ENCODE measurements at places on chromosomes 1 and 21.

DNA sequence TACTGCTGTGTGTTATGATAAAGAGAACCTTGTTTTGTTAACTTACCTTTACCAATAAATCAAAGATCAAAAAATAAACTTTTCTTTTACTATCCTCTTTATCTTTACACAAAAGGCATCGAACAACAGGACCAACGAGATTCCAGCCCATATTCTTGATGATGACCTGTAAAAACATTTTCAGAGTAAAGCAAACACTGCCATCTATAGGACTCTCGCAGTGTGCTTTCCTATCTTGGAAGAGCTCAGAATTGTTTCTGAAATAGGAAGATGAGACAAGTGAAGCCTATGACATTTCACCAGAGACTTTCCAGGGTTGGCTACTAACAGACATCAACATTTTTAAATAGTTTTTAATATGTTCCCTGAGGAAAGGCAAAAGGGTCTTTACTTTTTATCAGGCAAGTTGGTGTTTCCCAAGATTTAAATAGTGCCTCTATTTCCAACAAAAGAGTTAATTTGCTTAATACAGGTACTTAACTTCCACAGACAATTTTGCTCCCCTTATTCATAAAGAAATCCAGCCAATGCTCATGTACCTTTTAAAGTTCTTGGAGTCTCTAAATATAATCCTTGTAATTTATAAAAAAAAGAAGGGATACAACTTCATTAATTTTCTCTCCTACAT lies 7.3 kb downstream of the GLMN start:
- no peak for DNase-seq

DNA sequence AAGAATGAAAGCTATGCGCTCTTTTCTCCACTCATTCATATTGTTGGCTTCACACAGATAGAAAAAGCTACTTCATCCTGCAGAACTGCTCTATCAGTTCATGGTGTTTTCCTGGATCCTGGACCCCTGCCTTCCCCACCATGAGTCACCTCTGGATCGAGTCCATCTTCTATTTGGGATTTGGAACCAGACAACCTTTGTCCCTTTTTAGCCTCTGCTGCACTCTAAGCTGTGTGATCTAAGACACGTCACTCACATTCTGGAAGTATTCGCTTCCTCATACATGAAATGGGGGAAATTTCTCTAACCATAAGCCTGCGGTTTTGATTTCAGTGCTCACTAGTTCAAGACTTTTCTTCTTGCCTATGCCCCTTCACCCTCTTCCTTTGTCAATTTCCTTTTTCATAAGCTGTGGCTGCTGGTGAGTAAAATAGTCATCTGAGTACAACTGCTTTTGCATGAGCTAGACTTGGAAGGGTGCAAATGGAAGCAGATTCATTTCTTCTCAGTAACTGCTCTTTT lies 14.1 kb upstream of the DEGS1 start:
- peak; percentile 68 for DNase-seq

GRCh38 chr1:169946206-169946605 lies 52.5 kb upstream of the SCYL3 start:
- no peak for DNase-seq

- no peak for DNase-seq
These were observed 426.8 kb downstream of the ADGRL2 start for GRCh38 chr1:82227306-82228095.

GRCh38 chr1:221137666-221138065 lies 258.4 kb downstream of the HLX start:
- DNase-seq = no peak

GRCh38 chr1:210342986-210343780 lies 14.5 kb downstream of the HHAT start:
- peak; percentile 58 for DNase-seq

- DNase-seq = no peak
These were observed 239.3 kb downstream of the NPHP4 start for GRCh38 chr1:5752746-5753548.

- DNase-seq = no peak
These were observed 98.1 kb downstream of the SEC16B start for GRCh38 chr1:177871613-177872307.

DNA sequence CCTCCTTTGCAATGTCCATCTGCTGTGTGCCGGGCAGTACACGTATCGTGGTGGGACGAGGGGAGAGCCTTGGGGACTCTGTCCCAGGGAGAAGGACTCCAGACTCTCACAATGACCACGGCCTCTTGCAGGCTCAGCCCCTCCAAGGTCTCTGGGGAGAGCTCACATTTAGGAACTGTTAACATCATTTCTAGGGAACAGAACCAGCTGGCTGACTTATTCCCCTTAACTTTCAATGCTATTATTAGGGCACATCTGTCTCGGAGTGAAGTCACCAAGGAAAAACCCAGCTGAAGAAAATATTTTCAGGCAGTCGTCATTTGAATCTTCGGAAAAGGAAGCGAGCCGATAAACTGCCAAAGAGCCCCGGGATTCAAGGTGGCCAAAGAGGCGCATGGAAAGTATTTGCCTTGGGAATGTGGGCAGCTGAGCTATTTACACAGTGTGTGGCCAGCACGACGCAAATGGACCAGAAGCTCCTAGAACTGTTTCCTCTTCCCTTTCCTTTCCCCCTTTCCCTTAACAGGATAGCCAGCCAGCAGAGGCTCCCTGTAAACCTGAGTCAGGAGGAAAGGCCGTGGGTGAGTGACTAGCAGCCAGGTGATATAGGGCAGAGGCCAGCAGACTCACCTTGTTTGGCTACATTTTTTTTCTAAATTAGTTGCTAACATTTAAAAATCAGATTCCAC lies 74.5 kb downstream of the ITPKB start:
- DNase-seq = no peak

DNA sequence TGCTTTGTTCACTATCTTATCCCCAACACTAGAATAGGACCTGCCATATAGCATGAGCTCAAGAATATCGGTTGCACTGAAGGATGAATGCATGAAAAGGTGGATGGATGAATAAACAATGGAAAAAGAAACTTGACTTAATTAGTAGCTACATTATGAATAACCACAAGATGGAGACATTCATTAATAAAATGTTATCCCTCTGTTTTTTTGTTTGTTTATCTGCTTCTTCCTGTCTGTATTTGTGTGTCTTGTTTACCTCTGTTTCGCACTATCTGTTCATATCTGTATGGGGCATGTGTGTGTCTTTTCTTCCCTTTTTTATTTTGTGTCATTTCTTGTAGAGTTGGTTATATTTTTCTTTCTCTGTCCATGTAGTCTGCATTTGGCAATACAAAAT lies 1.1 kb upstream of the OR14I1 start:
- no peak for DNase-seq

GRCh38 chr1:103790172-103790571 lies 40.5 kb downstream of the AMY1C start:
- DNase-seq = no peak

DNA sequence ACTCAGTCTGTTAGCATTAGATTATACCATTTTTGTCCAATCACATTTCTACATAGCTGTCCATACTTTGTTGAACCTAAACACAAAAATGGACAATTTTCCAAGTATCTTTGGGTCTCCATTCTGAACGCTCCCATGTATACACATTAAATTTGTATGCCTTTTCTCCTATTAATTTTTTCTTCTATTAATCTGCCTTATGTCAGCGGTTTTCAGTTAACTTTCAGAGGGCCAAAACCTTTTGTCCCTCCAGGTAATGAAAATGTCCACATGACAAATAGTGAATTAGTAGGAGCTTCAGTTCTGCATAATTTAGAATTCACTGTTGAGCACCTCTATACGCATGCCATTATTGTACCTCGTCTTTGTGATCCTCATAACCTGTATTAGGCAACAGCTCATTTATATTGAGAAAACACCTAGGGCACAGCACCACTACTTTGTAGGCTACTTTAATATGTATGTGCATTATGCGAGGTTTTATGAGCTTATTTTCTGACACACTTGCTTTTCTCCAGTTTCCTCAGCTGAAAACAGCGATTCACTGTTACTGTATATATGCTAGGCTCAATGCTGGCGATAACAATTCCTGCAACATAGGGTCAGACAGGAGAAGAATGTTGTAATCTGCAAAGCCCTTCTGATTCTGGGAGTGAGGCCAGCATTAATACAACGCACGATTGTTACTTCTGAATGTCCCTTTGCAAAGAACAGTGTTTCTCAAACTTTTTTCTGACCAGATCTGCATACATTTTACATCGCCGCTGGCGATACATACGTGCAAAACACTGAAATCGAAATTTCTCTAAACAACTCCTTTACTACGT lies 1.1 kb upstream of the ABCD3 start:
- DNase-seq = no peak

- no peak for DNase-seq
These were observed 52.2 kb upstream of the VTCN1 start for GRCh38 chr1:117262976-117263375.

GRCh38 chr1:240609527-240610060 lies 2.4 kb downstream of the GREM2 start:
- no peak for DNase-seq

DNA sequence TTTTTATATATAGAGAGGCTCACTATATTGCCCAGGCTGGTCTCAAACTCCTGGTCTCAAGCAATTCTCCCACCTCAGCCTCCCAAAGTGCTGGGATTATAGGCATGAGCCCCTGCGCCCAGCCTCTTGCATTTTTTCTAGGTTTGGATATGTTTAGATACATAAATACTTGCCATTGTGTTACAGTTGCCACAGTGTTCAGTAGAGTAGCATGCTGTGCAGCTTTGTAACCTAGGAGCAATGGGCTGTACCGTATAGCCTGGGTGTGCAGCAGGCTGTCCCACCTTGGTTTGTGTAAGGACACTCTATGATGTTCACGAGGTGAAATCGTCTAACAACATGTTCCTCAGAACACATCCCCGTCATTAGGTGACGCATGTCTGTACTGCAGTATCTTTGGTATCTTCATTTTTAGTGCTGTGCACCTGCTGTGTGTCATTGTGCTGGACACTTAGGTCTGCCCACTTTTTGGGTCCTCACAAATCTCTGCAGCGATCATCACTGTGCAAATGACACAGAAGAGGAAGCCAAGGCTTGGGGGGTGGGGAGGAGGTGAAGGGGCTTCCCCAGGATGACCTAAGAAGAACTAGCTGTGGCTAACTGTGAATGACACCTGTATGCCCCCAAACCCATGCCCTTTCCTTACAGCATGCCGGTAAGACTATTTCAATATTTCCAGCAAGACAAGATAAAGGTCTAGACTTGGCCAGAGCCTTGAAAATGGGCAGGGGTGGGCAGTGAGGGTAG lies 44.5 kb downstream of the SDC3 start:
- no peak for DNase-seq

GRCh38 chr1:92944901-92945747 lies 16.1 kb downstream of the DIPK1A start:
- DNase-seq = no peak

GRCh38 chr1:64021066-64021465 lies 182.4 kb upstream of the UBE2U start:
- DNase-seq = no peak

DNA sequence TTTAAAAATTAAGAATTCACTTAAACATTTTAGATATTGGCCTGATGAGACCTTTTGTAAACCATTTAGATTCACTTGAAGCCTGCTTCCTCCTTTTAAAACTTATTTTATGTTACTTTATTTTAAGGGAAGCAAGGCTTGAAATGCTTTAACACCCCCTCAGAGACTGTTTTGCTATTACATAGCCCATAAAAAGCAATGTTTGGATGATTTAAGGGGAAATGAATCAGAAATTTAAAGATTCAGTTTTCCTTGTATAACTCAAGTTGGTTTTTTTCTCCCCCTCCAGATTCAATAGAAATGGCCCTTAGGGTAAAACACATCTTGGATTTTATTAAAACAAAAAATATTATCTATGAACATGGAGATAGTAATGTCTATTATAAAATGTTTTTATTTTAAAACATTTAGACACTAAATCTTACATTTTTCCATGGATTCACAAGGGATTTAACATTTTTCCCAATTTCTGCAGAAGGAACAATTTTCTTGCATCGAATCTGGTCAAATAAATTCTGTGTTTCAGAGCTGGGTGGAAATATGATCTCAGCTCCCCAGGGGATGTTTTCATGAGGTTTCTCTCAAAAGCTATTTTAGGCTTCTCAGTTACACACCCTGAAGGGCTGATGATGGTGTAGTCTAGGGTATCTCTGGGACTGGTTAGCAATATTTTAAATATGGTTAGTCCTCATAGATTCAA lies 69.3 kb upstream of the WARS2 start:
- no peak for DNase-seq

DNA sequence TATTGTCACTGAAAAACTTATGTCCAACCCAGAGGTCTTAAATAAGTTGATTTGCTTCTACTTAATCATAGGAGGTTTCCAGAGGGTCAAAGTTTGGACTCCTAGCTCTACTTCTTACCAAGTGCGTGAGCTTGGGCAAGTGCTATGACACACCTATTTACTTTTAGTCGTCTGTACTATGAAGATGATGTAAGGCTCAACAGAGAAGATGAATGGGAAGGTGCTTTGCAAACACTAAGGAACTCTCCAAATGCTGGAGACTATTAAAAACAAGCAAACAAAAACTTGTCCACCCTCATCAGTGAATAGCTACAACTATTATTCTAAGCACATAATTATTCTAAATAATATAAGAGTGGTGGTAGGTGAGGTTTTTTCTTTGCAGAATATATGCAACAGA lies 232.3 kb upstream of the USP24 start:
- no peak for DNase-seq

DNA sequence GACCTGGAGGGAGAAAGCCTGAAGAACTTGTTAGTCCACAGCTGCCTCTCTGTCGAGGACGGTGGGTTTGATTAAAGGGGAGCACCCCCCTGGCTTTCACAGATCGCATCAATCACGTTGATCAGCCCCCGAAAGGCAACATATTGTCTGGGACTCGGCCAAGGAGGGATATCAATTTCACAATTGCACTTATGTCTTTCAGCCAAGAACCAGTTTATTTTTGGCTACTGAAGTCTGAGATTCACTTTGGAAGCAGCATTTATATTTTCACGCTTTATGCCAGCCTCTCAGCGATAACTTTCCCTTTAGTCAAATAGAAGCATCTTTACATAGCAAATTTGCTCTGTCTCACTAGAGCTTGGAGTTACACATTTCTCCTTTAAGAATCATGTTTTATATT lies 253.2 kb upstream of the RRP15 start:
- DNase-seq = no peak

- no peak for DNase-seq
These were observed 4.2 kb downstream of the ELAPOR1 start for GRCh38 chr1:109118089-109118488.

DNA sequence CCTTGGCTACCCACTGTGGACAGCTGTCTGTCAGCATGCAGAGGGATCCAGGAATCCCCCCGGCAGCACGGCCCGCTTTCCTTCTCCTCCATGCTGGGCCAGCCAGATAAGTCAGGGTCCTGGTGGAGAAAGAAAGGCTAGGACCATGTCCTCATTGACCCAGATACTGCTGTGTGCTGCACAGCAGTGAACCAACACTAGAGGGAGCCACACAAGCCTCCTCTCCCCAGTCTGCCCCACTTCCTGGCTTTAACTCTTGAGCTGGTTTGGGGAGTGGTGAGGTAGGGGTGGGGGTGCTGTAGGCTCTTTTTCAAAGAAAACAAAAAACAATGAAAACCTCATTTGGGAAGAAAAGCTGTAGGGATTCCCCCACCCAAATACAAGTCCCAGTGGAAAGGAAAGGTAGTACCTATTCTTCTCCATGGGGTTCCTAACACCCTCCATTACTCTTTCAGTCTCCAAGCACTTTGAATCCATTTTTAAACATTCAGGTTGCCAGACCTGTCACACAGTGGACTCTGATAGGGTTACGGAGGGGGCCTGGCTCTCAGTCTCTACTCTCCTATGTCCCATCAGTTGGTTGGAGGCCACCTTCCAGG lies 84.9 kb upstream of the CD1D start:
- peak; percentile 14 for DNase-seq

Data from CD4-positive, alpha-beta T cell treated with Interferon alpha-2 for 1 hour (primary cell).